ENCODE measurements at places on chromosomes 4 and X.

GRCh38 chrX:10471418-10471817, 149.0 kb downstream of the MID1 start:
- no peak for DNase-seq

DNA sequence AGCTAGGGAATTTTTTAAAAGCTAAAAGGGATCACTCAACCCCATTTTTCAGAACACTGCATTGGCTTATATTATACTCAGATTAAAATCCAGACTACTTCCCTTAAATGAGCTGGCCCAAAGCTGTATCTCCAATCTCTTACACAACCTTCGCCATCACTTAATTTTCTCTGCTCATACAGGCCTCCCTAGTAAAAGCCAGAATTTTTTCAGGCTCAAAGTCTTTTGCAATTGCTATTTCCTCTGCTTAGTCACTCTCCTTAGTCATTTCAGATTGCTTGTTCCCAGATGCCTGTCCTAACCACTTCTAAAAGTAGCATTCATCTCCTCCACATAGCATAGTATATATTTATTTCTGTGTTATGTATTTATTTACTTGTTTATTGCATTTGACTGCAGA, 1587.9 kb upstream of the ADGRL3 start:
- no peak for DNase-seq

GRCh38 chrX:149374751-149375150, 130.4 kb downstream of the IDS start:
- DNase-seq = no peak

GRCh38 chr4:113339430-113339813, 290.0 kb downstream of the ANK2 start:
- no peak for DNase-seq

GRCh38 chr4:173073939-173074500, 94.6 kb upstream of the GALNT7 start:
- DNase-seq = no peak

DNA sequence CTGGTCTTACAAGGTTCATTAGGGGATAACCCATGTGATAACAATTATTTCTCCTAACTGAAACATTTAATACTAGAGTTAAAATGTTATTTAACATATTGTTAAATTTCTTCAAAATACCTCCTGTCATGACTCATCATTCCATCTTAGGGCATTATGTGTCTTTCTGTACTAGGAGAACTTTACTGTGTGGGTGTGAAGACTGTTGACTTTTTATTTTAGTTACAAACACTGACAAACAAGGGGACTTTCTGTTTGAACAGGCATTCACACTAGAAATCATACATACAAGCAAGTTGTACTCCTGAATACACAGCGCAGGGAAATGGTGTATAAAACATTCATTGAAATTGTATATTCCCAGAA, 175.9 kb downstream of the FBXW7 start:
- DNase-seq = no peak

DNA sequence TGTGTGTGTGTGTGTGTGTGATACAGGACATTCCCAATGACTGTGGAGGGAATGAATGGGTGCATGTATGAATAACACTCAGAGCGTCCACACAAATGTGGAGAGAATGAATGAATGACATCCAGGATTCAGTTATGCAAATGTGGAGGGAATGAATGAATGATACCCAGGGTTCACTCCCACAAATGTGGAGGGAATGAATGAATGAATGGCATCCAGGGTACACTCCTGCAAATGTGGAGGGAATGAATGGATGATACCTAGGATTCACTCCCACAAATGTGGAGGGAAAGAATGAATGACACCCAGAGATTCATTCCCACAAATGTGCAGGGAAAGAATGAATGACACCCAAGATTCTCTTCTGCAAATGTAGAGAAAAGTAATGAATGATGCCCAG, 36.0 kb upstream of the ASMTL start:
- no peak for DNase-seq

DNA sequence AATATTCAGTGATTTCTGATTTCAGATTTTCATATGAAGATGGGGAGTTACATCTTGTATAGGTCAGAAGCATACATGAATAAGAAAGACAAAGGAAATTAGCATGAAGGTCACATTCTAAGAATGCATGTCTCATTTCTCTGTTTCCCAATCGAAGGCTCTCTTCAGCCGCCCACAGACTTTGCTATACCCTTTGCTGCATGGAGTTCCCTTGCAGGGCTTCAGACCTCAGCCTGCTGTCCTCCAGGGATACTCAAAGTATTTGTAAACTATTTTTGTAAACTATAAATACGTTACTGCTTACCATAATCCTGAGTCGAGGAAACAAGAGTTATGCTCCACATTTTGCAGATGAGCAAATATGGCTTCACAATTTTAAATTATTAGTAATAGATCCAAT, 738.4 kb downstream of the PCDH18 start:
- DNase-seq = no peak

- DNase-seq = no peak
Measured at GRCh38 chr4:112978691-112979472, 70.6 kb upstream of the ANK2 start.

DNA sequence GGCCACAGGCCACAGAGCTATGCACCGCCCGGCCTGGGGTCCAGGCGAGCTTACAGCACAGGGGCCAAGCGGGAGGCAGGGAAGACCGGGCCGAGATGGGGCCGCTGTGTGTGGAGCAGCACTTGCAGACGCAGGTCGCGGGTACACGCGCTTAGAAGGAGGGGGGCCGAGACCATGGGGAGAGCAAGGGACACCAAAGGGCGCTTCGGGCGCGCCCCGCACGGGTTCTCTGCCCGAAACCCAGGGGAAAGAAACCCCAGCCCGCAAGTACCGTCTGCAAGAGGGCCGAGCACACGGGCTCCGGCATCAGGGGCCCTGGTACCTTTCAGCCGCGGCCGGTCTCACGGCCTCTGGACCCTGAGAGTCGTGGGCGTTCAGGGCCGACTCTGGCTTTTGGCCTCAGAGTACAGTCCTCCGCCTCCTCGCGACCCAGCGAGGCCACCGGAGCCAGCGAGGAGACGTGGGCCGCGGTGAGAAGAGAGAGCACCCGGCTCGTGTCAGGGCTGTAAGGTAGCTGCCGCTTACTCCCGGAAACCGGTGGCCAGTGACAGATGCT, 342 bp downstream of the EOLA2 start:
- DNase-seq = no peak

DNA sequence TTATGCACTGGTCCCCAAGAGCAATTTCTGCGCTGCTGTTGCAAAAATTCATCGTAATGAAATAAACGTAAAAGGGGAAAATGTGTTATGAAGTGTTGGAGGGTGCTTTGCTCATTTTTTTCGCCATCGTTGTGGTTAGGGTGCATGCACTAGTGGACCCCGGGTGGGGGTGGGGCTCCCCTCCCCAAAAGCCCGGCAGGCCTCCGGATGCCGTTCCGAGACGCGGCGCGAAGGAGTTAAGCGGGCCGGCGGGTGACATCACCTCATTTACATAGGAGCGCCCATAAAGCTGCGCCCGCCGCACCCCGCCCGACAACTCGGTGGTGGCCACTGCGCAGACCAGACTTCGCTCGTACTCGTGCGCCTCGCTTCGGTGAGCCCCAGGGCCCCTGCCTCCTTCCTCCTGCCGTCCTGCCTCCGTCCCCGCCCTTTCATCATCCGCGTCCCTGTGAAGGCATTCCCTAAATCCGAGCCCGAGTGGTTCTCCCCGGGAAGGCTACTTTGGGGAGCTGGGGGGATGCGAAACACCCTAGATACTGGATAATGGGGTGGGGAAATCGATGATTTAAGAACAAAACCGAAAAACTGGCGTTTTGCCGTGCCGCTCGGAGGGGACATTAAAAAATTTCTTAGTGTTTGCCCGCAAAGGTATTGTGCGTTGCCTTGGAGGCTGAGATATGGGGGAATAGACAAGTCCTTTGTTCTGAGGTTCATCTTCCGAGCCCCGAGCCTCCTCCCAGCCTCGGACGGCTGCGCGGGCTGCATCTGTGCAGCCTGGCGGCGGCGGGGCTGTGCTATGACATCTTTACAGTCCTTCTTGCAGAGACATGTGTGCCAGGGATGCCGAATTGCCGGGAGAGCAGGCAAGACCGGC, at the start of gene TMSB4X:
Gene TMSB4X (plus strand): TSS at position 315 of the 874 bp plus-strand sequence.
- peak; percentile 4 for DNase-seq

- DNase-seq = no peak
Measured at GRCh38 chr4:3475713-3476260, 12.7 kb downstream of the DOK7 start.

- DNase-seq = no peak
Measured at GRCh38 chr4:83282049-83282535, 2.5 kb downstream of the COQ2 start.

DNA sequence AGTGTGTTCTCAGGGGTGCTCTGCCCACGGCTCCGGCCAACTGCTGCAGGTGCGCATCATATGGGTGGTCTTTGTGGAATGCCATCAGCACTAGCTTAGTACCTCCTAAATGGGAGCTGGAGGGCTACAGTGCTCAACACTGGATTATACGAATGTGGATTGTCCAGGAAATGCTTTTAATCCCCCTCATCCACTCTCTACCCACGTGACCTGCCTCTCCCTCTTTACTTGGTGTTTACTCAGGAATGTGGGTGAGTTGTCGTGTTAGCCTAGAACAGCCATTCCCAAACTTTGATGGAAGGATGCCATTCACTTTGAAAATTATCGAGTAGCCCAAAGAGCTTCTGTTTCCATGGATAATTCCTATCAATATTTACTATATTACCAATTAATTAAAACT, 150.8 kb downstream of the PTTG2 start:
- DNase-seq = no peak

- DNase-seq = no peak
Measured at GRCh38 chrX:104668550-104668949, 102.6 kb downstream of the IL1RAPL2 start.

- no peak for DNase-seq
Measured at GRCh38 chr4:2263926-2264321, 2.0 kb upstream of the MXD4 start.

GRCh38 chr4:93710101-93710846, 118.3 kb upstream of the ATOH1 start:
- DNase-seq = no peak

- no peak for DNase-seq
Measured at GRCh38 chrX:125998432-125998831, 167.7 kb downstream of the DCAF12L2 start.

DNA sequence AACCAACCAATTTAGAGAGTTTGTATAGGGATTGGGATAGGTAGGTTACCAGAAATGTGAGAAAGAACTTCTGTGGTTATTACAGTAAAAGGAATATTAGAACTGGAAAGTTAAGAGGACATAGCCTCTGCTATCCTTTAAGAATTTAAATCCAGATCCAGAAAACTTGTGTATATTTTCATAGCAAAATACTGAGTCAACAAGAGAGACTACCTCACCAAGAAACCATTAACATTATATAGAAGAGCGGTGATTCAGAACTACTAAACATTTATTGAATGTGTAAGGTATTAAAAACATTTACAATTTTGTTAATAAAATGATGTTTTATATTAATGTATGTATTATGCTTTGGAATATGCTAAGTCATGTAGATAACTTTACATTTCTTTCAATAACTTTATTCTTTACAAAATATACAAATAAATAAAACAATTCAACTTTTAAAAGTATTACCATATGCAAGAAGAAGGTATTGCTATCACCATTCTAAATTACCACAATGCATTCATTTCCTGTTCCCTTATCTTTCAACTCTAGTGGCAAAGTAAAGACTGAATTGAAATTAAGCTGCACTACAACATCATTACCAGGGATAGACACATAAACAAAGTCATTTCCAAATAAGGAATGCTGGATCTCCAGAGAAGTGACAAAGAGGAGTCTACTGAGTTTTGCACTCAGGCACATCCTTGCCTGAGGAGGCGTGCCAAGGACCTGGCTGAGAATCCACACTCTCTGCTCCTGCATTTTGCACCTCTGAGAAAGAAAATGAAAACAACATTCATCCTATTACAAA, 6.1 kb upstream of the BDH2 start:
- no peak for DNase-seq

- DNase-seq = no peak
Measured at GRCh38 chr4:48333587-48333986, 7.7 kb upstream of the SLAIN2 start.

DNA sequence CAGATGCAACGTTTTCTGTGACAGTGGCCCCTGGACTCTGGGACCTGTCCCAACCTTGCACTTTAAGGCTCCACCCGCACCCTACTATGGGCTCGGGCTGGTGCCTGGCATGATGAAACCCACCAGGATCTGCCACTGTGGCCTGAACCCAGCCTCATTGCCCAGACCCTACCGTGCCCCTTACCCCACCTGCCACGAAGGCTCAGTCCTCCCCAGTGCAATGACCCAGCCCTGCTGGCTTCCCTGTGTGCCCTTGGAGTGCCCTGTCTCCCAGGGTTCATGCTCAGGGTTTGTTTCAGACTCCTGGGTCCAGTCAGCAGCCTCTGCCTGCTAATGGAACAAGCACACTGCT, 3.1 kb downstream of the UVSSA start:
- DNase-seq = no peak

DNA sequence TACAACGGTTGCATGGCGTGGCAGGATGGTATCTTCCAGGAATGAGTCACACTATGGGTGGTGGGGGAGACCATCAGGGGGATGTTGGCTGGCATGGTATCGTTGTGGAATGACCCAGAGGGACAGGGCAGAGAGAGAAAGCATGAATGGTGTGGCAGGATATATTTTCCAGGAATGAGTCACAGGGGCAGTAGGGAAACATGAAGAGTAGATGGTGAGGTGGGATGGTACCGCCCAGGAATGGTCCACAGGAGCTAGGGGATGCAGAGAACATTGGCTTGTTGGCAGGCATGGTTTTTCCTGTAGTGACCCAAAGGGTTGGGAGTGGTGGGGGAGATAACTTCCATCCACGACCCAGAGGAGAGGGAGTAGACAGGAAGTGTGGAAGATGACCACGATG, 62.4 kb downstream of the MAOA start:
- DNase-seq = no peak

DNA sequence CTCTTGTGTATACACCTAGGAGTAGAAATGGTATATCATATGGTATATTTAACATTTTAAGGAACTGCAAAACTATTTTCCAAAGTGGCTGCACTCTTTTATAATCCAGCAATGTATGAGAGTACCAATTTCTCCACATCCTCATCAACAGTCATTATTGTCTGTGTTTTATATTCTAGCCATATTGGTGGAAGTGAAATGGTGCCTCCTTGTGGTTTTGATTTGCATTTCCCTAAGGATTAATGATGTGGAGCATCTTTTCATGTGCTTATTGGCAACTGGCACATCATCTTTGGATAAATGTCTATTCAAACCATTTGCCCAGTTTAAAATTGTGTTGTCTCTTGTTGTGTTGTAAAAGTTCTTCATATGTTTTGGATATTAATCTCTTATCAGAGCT, 9.6 kb downstream of the BMP15 start:
- DNase-seq = no peak

DNA sequence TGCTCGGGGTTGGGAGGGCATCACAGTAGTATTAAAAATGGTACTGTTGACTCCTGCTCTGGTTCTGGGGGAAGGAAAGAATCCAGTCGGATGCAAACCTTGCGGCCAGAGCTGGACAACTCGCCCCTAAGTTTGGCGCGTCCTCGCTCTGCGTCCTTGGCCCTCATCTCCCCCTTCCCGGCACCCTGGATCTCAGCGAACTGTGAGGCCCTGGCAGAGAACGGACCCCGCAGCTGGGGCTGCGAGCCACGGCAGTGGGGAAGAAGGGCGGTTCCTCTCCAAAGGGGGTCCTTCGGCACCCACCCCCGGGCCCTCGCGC, 14.0 kb downstream of the ARHGEF6 start:
- no peak for DNase-seq

GRCh38 chr4:145909281-145909715, 29.3 kb downstream of the ZNF827 start:
- DNase-seq = no peak

GRCh38 chrX:46630141-46630540, 56.6 kb downstream of the CHST7 start:
- no peak for DNase-seq

Measured in cortex of kidney (tissue), 1 donor.